Inflammatory macrophage treated with lipopolysaccharide for 1 hour (primary cell): ENCODE measurements at places on chromosomes 4 and X.

DNA sequence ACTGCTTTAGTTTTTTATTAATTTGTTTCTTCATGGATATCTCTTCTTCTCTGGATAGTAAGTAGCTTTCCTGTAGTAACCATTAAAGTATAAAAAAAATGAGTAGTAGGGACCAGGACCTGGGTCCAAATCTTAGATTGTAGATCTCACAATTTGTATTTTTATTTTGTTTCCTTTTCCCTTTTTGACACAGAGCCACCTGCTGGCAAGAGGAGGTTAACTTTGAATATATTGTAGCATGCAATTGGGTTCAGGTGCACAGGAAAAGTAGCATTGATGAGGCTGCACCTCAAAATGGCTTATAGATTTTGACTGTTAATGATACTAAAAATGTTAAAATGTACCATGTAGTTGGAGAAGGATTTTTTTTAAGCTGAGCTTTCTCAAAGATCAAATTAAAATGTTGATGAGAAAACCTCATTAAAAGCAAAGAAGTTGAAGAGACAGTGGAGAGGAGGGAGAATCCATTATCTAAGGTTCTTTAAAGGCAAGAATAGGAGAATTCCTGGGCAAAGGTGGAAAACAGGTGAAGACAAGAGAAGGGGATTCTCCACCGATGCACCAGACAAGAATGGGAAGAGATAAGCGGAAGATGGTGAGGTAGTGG, 48.3 kb upstream of the HPGDS start:
- peak; percentile 57 for DNase-seq

DNA sequence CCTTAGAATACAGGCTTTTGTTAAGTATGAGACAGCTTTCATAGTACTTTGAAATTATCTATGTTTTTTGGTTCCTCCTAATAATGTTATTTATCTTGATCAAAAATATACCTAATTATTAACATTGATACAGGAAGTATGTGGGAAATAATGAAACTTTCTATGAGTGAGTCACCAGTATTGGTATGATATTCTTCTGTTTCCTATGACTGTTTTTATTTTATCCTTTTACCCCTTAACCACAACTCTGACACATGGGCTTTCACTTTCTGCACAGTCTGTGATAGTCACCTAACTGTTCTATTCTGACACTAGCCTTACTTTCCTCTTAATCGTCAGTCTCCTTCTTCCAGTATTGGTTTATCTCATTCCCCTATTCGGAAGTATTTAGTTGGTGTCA, 4.7 kb downstream of the THAP9 start:
- no peak for DNase-seq

- peak; percentile 51 for DNase-seq
These were observed 1.0 kb upstream of the ACSL1 start for GRCh38 chr4:184826691-184827270.

DNA sequence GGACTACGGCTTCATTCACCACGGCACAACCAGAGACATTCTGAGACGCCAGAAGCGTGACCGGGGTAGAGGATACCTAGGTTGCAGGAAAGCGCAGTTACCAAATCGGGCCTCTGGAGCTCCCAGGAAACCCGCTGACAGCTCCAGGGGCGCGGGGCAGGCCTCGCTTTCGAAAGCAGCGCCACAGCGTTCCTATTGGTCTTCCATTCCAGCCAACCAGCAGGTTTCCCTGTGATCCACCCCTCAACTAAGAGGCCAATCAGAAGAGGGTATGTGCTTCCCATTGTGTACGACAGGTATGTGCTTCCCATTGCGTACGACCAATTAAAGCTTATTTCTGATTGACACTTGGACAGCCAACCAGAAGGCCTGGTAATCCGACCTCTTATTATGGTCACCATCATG, 14.9 kb downstream of the SNX12 start:
- peak; percentile 31 for DNase-seq

DNA sequence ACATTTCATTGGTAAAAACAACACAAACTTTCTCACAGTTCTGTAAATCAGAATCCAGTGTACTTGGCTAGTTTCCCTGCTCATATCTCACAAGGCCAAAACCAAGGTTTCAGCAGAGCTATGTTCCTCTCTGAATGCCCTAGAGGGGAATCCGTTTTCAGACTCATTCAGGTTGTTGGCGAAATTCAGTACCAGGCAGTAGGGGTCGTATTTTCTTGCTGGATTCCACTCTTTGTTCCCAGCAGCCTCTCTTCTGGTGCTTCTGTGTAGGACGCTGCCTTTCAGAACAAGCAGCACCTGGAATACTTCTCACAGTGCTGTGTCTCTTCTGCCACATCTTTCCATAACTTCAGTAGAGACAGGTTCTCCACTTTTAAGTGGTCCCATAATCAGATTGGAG, 351.9 kb downstream of the PCDH18 start:
- DNase-seq, result no peak

GRCh38 chrX:40867352-40867751, 132.0 kb upstream of the MED14 start:
- peak; percentile 19 for DNase-seq

DNA sequence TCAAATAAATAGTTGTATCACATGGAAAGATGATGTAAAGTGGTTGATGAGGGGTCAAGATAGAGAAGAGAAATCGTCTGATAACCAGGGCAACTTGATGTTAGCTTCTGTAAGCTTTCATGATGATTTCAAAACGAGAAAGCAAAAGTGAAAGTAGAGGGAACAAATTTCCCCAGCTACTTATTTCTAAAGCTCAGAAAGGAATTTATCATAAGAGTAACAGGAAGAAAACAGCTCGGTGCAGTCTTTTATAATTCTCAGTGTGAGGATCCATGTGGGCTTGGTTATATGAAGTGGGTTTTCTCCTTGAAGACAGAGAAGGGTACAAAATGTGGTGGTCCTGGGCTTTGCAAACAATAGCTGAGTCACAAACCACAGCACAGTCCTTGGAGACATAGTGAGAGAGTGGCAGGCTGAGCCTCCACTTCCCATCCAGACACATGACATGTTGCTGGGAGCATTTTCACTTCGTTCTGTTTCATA, 32.1 kb upstream of the GLRA2 start:
- DNase-seq, result peak; percentile 59

GRCh38 chr4:177302371-177303100, 7.1 kb upstream of the NEIL3 start:
- no peak for DNase-seq

GRCh38 chr4:172881645-172882044, 287.0 kb upstream of the GALNT7 start:
- DNase-seq, result no peak

- DNase-seq, result no peak
These were observed 167.6 kb upstream of the ANK2 start for GRCh38 chr4:112881842-112882241.

- peak; percentile 67 for DNase-seq
These were observed 15.6 kb upstream of the LAP3 start for GRCh38 chr4:17561195-17561909.

GRCh38 chr4:8780086-8780485, 91.6 kb downstream of the HMX1 start:
- DNase-seq, result no peak

DNA sequence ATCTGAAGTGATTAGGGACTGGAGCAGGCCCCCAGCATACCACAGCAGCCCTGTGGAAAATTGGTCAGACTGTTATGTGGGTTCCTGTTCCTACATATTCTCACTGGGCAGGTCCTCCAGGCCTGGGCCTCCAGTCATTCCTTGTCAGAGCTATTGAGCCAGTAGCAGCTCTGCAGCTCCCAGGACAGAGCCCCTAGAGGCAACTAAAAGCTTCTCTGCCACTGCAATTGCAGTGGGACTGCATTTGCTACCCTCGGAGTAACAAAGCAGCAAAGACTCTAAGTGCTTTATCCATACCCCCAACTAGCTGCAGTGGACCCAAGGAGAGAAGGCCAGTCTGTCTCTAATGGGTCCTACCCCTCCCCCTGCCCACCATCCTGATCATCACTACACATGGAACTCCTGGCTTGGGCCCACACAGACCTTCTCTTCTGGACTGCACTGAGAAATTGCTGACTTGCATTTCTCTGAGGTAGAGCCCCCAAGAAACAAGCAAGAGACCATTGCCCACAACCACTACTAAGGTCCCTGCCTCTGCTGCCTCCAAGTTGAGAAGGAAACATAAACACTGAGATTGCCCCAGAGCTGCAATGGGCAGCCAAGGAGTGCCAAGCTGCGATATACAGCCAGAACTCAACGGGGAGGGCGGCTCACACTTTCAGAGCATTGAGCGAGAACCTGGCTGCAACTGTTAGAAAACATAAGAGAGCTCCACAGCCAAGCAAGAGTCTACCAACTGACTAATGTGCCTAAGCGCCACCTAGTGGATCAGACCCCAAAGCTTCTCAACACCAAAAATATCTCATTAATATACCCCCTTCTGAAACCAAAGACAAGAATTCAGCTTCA, 738.7 kb upstream of the NDST4 start:
- peak; percentile 55 for DNase-seq

- DNase-seq, result no peak
These were observed 923.2 kb downstream of the RPA4 start for GRCh38 chrX:97806946-97807345.

GRCh38 chr4:153663667-153664066, 20.4 kb upstream of the TLR2 start:
- DNase-seq, result no peak

- DNase-seq, result no peak
These were observed 27.9 kb downstream of the TRIM61 start for GRCh38 chr4:164949448-164950143.

- no peak for DNase-seq
These were observed 1061.3 kb downstream of the STPG2 start for GRCh38 chr4:97081951-97082350.

GRCh38 chr4:188428935-188429334, 289.7 kb downstream of the TRIML1 start:
- no peak for DNase-seq

- DNase-seq, result no peak
These were observed 4.1 kb upstream of the CSF2RA start for GRCh38 chrX:1264556-1264955.

GRCh38 chrX:55867181-55867651, 149.7 kb downstream of the RRAGB start:
- no peak for DNase-seq

DNA sequence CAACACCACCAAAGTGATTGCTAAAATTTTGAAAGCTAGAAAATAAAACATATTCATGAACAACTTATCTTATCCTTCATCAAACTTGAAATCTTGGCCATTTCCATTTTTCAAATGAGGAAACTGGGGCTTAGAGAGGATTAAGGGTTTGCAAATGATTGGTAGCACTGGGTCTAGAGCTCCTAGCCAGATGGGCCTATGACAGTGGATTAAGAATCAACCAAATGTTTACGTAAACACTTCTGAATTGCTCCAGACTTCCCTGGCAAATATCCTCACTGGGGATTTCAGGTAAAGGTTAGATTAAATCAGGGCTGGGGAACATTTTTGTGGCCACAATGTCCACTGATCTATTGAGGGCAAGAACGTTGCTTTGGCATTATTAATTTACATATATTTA, 241.2 kb downstream of the ANK2 start:
- no peak for DNase-seq

DNA sequence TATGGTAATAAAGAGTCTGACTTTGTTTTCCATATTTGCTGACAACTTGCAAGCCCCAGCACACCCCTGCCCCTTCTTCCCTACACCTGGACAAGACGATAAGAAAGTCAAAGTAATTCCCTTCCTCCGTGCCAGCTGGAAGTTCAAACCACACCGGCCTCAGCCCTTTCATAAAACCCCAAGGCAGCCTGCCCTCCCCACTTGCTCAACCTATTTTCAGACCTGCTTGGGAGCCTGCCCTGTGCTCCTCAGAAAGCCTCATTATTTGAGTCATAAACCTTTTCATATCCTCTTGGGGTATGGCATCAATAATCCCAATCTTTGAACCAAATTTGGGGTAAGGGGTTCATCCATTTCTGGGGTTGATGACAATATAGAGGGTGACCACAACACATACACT, 29.5 kb downstream of the NIPAL1 start:
- DNase-seq, result no peak

- no peak for DNase-seq
These were observed 14.2 kb downstream of the C4orf33 start for GRCh38 chr4:129109965-129110824.

GRCh38 chr4:41024556-41025491, 189.5 kb downstream of the APBB2 start:
- no peak for DNase-seq

GRCh38 chrX:40155589-40156469, 58.1 kb upstream of the BCOR start:
- DNase-seq, result no peak

DNA sequence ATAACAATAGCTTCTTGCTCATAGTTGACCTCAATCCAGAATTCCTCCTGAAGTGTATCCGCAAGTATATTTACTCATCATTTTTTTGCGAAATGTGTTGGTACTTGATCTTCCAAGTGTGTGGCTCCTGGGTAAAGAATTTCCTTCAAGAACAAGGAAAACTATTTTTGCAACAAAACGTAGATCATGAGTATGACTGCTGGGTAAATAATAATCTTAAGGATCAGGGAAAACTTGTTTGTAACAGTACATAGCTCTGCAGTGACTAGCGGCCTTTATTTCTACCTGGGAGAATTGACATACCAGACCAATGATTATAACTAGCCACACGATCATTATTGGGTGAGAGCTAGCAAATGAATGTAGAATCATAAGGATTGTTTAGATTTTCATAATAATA, 1311.7 kb downstream of the ARAP2 start:
- no peak for DNase-seq

DNA sequence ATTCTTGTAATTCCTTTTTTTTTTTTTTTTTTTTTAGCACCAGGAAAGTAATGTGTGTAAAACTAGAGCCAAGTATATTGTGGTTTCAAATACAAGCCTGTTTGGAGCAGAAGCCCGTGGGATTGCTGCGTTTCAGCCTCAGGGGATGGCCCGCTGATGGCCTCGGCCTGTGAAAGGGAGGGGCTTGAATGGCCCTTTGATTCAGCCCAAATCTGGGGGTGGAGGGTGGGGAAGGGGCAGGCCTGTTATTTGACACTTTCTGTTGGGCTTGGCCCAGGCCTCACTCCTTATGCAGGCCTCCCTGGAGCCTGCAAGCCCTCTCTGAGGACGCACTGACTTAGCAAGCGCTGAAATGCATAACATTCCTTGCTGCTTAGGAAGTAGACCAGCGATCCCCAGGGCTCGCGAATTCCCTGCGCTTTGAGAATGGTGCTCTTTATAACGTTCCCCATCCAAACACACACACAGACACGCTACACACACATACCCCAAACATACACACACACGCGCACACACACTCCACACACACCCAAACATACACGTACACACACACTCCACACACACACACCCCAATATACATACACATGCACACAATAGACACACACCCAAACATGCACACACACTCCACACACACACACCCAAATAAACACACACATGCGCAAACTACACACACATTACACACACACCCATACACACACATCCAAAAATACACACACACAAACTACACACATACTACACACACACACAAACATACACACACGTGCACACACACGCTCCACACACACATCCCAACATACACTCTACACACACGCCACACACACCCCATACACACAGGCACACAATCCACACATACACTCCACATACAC, 29.6 kb downstream of the TLR10 start:
- DNase-seq, result no peak

- DNase-seq, result no peak
These were observed 20.4 kb upstream of the FRMPD3 start for GRCh38 chrX:107429090-107429489.

- DNase-seq, result no peak
These were observed 210.7 kb upstream of the MAD2L1 start for GRCh38 chr4:120277391-120277790.
